ENCODE measurements at places on chromosomes 16 and 17.

GRCh38 chr17:10325031-10325695 is 47.6 kb downstream of the MYH13 start:
- peak; percentile 73 for DNase-seq

GRCh38 chr17:76053246-76054111 is 18.8 kb downstream of the SRP68 start:
- peak; percentile 45 for DNase-seq

GRCh38 chr17:44848961-44849489 is 1.3 kb downstream of the HIGD1B start:
- no peak for DNase-seq

DNA sequence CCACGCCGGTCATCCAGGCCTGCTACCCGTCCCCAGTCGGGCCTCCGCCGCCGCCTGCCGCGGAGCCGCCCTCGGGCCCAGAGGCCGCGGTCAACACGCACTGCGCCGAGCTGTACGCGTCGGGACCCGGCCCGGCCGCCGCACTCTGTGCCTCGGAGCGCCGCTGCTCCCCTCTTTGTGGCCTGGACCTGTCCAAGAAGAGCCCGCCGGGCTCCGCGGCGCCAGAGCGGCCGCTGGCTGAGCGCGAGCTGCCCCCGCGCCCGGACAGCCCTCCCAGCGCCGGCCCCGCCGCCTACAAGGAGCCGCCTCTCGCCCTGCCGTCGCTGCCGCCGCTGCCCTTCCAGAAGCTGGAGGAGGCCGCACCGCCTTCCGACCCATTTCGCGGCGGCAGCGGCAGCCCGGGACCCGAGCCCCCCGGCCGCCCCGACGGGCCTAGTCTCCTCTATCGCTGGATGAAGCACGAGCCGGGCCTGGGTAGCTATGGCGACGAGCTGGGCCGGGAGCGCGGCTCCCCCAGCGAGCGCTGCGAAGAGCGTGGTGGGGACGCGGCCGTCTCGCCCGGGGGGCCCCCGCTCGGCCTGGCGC is 2.4 kb downstream of the HIC1 start:
- peak; percentile 30 for DNase-seq

DNA sequence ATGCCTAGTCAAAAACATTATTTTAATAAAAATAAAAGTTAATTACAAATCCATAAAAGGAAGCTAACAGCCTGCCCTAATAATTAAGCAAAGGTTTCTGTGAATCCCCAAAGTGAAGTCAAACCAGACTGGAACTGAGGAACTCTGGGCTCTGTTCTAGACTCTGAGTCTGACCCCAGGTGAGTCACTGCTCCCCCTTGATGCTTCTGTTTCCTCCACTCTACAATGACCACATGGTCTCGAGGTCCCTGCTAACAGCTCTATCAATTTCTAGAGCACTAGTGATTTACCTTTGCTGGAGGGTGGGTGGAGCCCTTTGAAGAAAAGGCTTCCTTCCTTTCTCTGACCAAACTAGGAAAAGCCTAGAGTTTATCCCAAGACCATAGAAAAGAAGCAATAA is 32.4 kb downstream of the XPO6 start:
- DNase-seq: no peak

Data from hematopoietic multipotent progenitor cell treated with erythropoietin and hydrocortisone succinate and interleukin-3 and kit ligand, for 6 days (in vitro differentiated cells).